ENCODE measurements at places on chromosomes 16 and 17.

DNA sequence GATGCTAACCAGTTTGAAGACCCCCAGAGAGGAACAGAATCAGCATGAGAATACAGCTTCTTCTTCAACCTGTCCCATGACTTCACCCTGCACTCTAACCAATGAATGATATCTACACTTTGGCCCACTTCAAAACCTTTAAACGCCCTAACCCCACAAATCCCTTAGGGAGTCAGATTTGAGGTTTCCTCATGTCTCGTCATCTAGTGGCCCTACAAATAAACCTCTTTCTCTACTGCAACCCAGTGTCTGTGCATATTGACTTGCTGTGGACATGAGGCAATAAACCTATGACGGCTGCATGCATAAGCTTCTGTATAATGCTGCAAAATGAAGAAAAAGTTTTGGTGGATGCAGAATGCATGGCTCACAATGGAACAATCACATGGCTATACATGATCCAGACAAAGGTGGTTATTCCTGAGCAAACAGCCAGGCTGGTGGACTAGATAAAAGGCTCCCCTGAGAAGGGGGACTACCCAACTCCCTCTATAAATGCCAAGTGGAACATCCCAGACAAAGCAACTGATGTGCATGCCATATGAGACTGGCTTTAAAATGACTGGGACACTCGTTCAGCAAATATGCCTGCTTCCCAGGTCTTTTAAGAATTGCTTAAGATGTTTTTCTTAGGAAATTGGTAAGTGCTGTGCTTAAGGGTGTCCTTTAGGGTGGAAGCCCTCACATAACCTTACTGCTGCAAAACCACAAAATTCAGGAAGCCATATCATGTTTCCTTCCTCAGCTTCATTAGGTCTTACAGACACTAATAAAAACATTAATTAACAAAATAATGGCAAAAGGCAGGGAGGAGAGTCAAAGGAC, 12.2 kb downstream of the N4BP1 start:
- peaks cover 3% of the 10 kb centered on the region for H3K36me3 ChIP-seq
- DNase-seq: no peak
- H3K4me3 ChIP-seq: no peak overlapping the region
- H3K27ac ChIP-seq: no peak overlapping the region

GRCh38 chr17:50976951-50977472, 110.9 kb upstream of the TOB1 start:
- no peak overlapping the region for H3K27ac ChIP-seq
- H3K27me3 ChIP-seq: no peaks in the 10 kb centered on the region
- H3K36me3 ChIP-seq: peaks cover 17% of the 10 kb centered on the region
- no peaks in the 10 kb centered on the region for H3K4me1 ChIP-seq

- no peak for DNase-seq
- no peaks in the 10 kb centered on the region for H3K27me3 ChIP-seq
- H3K27ac ChIP-seq: no peak overlapping the region
- H3K4me3 ChIP-seq: no peak overlapping the region
- H3K4me1 ChIP-seq: no peaks in the 10 kb centered on the region
These were observed 30.5 kb upstream of the CACNG1 start for GRCh38 chr17:67013891-67014290.

- H3K4me1 ChIP-seq: peaks cover under 1% of the 10 kb centered on the region
- H3K27ac ChIP-seq: no peak overlapping the region
- H3K36me3 ChIP-seq: no peaks in the 10 kb centered on the region
These were observed 118.5 kb upstream of the ZFHX3 start for GRCh38 chr16:73166441-73166851.

DNA sequence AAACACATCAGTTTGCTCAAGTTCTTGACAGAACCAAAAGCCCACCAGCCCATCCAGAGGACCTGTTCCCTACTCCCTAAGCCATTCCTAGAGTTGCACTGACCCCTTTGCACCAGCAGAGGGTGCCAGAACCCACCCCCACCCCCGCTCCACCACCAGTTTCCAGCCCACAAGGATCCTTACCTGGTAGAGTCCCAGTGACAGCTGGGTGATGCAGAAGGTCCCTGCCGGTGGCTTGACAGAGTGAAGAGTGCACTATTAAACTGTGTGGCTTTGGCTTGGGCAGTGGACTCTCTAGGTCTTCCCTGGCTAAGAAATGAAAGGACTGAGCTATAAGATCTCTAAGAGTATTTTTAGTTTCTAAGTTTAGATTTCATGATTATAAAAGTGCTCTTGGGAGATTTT, 73.3 kb upstream of the MTMR4 start:
- H3K36me3 ChIP-seq: no peaks in the 10 kb centered on the region
- no peak overlapping the region for H3K27ac ChIP-seq
- H3K4me1 ChIP-seq: no peaks in the 10 kb centered on the region

- no peaks in the 10 kb centered on the region for H3K36me3 ChIP-seq
- H3K4me3 ChIP-seq: no peak overlapping the region
- no peak overlapping the region for H3K27ac ChIP-seq
- no peaks in the 10 kb centered on the region for H3K4me1 ChIP-seq
These were observed 6.8 kb downstream of the PCTP start for GRCh38 chr17:55757659-55758058.

DNA sequence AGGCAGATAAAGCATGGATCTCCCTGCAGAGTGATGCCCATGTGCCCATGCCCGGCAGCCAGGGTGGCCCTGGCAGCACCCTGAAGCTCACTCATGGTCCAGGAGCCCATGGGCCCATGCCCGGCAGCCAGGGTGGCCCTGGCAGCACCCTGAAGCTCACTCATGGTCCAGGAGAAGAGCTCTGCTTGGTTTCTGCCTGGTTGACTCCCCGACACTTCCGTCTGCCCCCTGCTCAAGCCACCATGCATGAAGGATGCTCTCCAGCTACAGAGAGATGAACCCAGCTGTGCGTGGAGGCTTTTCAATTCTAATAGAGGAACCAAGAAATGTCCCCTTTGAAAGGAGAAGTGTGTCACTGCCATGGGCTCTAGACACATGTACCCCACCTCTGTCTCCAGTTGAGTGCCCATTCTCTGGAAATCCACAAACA, 8.7 kb downstream of the CCL17 start:
- no peaks in the 10 kb centered on the region for H3K36me3 ChIP-seq
- no peak for DNase-seq
- peaks cover 8% of the 10 kb centered on the region for H3K4me1 ChIP-seq
- H3K4me3 ChIP-seq: no peak overlapping the region
- H3K27ac ChIP-seq: no peak overlapping the region

- H3K4me1 ChIP-seq: no peaks in the 10 kb centered on the region
- H3K27me3 ChIP-seq: no peaks in the 10 kb centered on the region
- no peak overlapping the region for H3K4me3 ChIP-seq
- no peak for DNase-seq
These were observed 20.2 kb upstream of the OR3A1 start for GRCh38 chr17:3318336-3318735.

- H3K4me1 ChIP-seq: no peaks in the 10 kb centered on the region
- no peak overlapping the region for H3K27ac ChIP-seq
- H3K4me3 ChIP-seq: no peak overlapping the region
- no peaks in the 10 kb centered on the region for H3K36me3 ChIP-seq
- no peaks in the 10 kb centered on the region for H3K27me3 ChIP-seq
These were observed 983.9 kb upstream of the EEF2KMT start for GRCh38 chr16:6081320-6081976.

GRCh38 chr16:24776501-24777220, 47.2 kb downstream of the TNRC6A start:
- no peak for DNase-seq
- no peaks in the 10 kb centered on the region for H3K4me1 ChIP-seq
- H3K36me3 ChIP-seq: peaks cover 65% of the 10 kb centered on the region
- no peak overlapping the region for H3K27ac ChIP-seq
- no peaks in the 10 kb centered on the region for H3K27me3 ChIP-seq

DNA sequence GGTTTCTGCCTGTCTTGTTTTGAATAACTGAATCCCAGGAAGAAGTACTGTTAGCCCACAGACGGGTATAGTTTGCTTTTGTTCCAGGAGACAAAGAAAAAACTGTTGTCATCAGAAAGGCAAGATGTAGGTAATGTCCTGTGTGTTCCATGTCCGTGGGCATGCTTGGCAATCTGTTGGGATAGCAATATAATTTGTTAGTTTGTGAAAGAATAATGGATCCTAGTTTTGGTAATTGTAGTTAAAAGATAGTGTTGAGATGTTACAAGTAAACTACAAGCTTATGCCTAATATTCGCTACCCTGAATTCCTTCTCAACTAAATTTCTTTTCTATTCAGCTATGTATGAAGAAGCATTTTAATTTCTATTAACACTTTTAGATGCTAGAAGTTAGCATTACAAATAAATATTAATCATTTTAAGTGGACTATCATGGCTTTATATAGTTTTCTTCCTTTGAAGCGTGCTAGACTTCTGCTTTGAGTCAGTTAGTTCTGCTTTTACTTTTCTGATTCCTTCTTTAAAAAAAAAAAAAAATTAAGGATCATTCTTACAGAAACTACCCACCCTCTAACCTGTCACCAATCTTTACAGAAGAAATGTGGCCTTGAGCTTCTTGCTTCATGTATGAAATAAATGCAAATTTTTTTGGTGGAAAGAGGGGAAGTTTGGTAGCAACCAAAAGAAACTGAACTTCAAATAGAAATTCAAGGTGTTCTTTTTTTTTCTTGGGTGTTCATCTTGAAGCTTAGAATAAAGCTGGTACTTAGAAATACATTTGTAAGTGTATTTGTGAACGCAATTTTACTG, 2.4 kb downstream of the EVI2A start:
- H3K4me3 ChIP-seq: no peak overlapping the region
- no peak for DNase-seq
- no peaks in the 10 kb centered on the region for H3K27me3 ChIP-seq
- no peaks in the 10 kb centered on the region for H3K36me3 ChIP-seq

GRCh38 chr16:69784586-69784985, 22.5 kb downstream of the WWP2 start:
- H3K27ac ChIP-seq: no peak overlapping the region
- no peaks in the 10 kb centered on the region for H3K27me3 ChIP-seq
- DNase-seq: no peak
- no peaks in the 10 kb centered on the region for H3K4me1 ChIP-seq
- H3K36me3 ChIP-seq: no peaks in the 10 kb centered on the region

GRCh38 chr16:1500465-1501150, 7.4 kb downstream of the TELO2 start:
- H3K27me3 ChIP-seq: no peaks in the 10 kb centered on the region
- H3K36me3 ChIP-seq: peaks cover 30% of the 10 kb centered on the region
- no peak for DNase-seq
- H3K27ac ChIP-seq: no peak overlapping the region

- H3K27me3 ChIP-seq: no peaks in the 10 kb centered on the region
- H3K4me1 ChIP-seq: peaks cover 34% of the 10 kb centered on the region
- DNase-seq: no peak
- H3K27ac ChIP-seq: 0 out of 2 replicates have a peak overlapping the region, but pooled peaks have one; percentile 55
- no peaks in the 10 kb centered on the region for H3K36me3 ChIP-seq
These were observed 6.4 kb upstream of the MTSS2 start for GRCh38 chr16:70692130-70692872.

DNA sequence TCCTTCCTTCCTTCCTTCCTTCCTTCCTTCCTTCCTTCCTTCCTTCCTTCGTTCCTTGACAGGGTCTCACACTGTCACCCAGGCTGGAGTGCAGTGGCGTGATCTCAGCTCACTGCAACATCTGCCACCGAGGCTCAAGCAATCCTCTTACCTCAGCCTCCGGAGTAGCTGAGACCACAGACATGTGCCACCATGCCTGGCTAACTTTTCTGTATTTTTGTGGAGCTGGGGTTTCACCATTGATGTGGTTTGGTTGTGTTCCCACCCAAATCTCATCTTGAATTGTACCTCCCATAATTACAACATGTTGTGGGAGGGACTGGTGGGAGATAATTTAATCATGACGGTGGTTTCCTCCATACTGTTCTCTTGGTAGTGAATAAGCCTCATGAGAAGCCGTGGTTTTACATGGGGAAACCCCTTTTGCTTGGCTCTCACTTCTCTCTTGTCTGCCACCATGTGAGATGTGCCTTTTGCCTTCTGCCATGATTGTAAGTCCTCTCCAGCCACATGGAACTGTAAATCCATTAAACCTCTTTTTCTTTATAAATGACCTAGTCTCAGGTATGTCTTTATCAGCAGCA, 90.3 kb upstream of the MPHOSPH6 start:
- no peak overlapping the region for H3K4me3 ChIP-seq
- H3K4me1 ChIP-seq: no peaks in the 10 kb centered on the region
- no peaks in the 10 kb centered on the region for H3K27me3 ChIP-seq
- H3K27ac ChIP-seq: no peak overlapping the region
- H3K36me3 ChIP-seq: no peaks in the 10 kb centered on the region
- DNase-seq: no peak

- no peaks in the 10 kb centered on the region for H3K36me3 ChIP-seq
- H3K4me1 ChIP-seq: peaks cover 10% of the 10 kb centered on the region
- no peak overlapping the region for H3K4me3 ChIP-seq
- H3K27ac ChIP-seq: no peak overlapping the region
- H3K27me3 ChIP-seq: no peaks in the 10 kb centered on the region
These were observed 111.4 kb downstream of the UTP18 start for GRCh38 chr17:51371732-51372151.

DNA sequence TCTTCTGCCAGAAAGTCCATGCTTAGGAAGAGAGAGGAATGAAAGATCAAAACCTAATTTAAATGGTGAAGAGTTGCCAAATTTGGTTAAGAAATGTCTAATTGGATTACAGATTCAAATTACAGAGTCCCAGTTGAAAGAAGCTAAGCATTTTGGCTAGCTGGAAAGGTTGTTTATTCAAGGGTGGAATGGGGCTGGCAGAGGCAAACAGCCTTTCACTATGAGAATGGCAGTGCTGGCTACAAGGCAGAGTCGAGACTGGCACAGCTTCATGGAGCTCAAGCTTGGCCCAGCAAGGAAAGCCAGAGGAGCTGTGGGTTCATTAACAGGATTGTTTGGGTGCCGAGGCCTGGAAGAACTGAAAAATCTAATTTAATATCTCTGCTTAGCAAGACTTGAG, 13.6 kb downstream of the MAP3K3 start:
- DNase-seq: no peak
- peaks cover 7% of the 10 kb centered on the region for H3K36me3 ChIP-seq
- H3K4me3 ChIP-seq: no peak overlapping the region
- H3K27ac ChIP-seq: no peak overlapping the region

GRCh38 chr17:40932608-40933007, 4.8 kb downstream of the KRT23 start:
- H3K4me3 ChIP-seq: no peak overlapping the region
- no peak overlapping the region for H3K27ac ChIP-seq
- no peak for DNase-seq
- no peaks in the 10 kb centered on the region for H3K4me1 ChIP-seq
- no peaks in the 10 kb centered on the region for H3K27me3 ChIP-seq

DNA sequence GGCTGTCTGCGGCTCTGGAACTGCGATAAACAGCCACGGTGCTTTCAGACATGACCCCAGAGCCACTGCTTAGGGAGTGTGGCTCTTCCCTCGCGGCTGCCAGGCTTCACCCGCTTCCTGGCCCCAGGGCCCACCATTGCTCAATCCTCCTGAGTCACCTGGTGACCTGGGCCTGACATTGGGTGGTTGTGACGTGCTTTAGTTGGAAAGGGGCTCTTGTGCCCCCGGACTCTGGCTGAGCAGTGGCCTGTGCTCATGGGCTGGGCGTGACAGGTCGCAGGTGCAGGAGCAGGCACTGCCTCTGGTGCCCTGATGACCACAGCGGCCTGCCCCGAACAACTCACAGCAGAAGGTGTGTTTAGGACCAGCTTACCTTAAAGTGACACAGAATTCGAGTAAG, 8.6 kb upstream of the NUDT16L1 start:
- no peak overlapping the region for H3K4me3 ChIP-seq
- H3K36me3 ChIP-seq: peaks cover 3% of the 10 kb centered on the region
- H3K4me1 ChIP-seq: no peaks in the 10 kb centered on the region
- no peak overlapping the region for H3K27ac ChIP-seq
- no peaks in the 10 kb centered on the region for H3K27me3 ChIP-seq
- no peak for DNase-seq

- H3K27ac ChIP-seq: no peak overlapping the region
- no peak for DNase-seq
- no peaks in the 10 kb centered on the region for H3K36me3 ChIP-seq
- H3K4me3 ChIP-seq: no peak overlapping the region
- H3K27me3 ChIP-seq: no peaks in the 10 kb centered on the region
These were observed 1028.1 kb upstream of the EEF2KMT start for GRCh38 chr16:6125483-6126259.
